ENCODE measurements at places on chromosomes 3 and 15. TPM values are rescaled to one million over a fixed set of nuclear protein-coding genes. Genes with fewer than 3 reads are reported as not detected.

DCUN1D1 gene
- 25.5 TPM for total RNA-seq

ITPKA gene
- 14.2 TPM for total RNA-seq

GOLGA6L24 gene
- 0.62 TPM for total RNA-seq

IL5RA gene
- total RNA-seq: 7.6 TPM

SYNPR gene
- not detected for total RNA-seq

MUC20 gene
- 17.9 TPM for total RNA-seq

TRPM1 gene
- 5.5 TPM for total RNA-seq

ASB14 gene
- not detected for total RNA-seq

- no peak overlapping the region for H3K4me3 ChIP-seq
- no peaks in the 10 kb centered on the region for H3K36me3 ChIP-seq
- DNase-seq: no peak
- no peaks in the 10 kb centered on the region for H3K27me3 ChIP-seq
Observed at GRCh38 chr15:62462268-62462667, 297.2 kb upstream of the C2CD4B start.

DNA sequence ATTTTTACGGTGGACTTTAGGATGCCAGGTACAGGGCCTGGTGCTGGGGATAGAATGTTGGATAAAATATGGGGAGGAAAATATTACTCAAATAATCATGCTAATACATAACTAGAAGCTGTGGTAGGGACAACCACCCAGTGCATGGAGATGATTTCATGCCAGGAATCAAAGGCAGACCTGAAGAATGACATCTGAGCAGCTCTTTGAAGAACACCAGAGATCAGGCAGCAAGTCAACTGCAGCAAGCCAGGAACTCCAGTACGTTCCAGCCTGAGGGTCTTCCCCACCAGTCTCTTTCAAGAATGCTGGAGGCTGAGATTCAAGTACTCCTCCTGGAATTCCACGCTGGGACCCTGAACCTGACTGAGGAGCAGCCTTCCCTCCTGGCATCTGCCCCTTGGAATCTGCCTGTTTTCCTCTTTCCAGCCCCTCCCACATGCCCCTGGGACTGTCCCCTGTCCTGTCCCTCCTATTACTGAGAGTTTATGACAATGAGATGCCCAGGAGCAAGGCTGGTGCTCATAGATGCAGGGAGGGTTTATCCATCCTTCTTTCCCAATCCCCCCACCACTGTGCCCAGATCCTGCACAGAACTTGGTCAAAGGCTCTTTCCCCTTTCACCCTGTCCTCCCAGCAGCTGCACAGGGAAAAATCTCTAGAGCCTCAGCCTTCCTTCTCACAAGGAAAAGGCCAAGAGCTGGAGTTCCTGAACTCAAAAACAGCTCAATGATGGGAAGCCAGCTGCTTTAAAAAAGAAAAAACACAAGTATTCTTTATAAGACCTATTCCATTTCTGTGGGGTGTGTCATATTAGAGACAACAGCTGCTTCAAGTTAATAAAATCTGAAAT lies 68.0 kb downstream of the PDZRN3 start:
- H3K4me3 ChIP-seq: no peak overlapping the region
- H3K36me3 ChIP-seq: no peaks in the 10 kb centered on the region
- H3K4me1 ChIP-seq: peaks cover 5% of the 10 kb centered on the region
- peak overlapping the region; percentile 38 for H3K27ac ChIP-seq
- no peak for DNase-seq

GRCh38 chr3:183500981-183501704 lies 54.4 kb downstream of the KLHL6 start:
- no peak overlapping the region for H3K4me3 ChIP-seq
- no peaks in the 10 kb centered on the region for H3K4me1 ChIP-seq
- no peaks in the 10 kb centered on the region for H3K27me3 ChIP-seq
- H3K27ac ChIP-seq: no peak overlapping the region
- no peak for DNase-seq
- no peaks in the 10 kb centered on the region for H3K36me3 ChIP-seq

DNA sequence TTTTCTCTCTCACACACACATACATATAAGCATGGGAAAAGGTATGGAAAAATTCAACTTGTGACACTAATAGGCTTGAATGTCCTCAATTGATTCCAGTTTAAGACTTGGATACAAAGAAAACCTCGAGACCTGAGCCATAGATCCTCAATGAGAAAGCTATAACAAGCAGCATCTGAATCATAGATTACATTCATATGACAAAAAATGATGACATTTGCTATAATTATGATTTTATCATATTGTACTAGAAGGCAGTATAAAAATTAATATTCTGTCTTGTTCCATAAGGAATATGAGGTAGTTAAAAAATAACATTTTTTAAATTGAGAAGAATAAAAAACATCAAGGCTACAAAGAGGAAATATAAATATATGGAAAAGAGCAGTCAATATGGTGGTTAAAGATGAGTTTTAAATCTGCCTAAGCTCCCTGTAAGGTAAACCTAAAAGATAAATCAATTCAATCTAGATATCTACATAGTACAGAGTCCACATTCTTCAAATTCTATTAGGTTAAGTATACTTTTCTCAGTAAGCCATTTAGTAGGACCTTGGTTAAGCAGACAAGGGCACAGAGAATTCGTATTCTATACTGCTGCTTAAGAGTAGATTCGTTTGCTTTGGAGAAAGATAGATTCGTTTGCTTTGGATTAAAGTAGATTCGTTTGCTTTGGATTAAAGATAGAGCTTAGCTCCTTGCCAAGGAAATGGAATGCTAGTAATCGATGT lies 175.7 kb downstream of the STAG1 start:
- H3K27ac ChIP-seq: no peak overlapping the region
- no peak for DNase-seq
- no peak overlapping the region for H3K4me3 ChIP-seq

DNA sequence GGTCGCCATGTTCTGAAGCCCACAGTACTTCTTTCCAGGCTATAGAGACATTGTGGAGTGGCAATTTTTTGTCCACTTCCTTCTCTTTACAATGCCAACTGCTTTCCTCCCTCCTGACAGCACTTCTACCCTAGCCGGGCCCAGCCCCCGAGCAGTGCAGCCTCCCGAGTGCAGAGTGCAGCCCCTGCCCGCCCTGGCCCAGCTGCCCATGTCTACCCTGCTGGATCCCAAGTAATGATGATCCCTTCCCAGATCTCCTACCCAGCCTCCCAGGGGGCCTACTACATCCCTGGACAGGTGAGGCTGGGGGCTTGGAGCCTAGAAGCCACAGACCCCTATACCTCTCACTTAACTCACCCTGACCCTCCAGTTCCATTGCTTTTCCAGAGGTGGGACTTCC lies 2.8 kb downstream of the EIF4G1 start:
- no peaks in the 10 kb centered on the region for H3K27me3 ChIP-seq
- no peak for DNase-seq
- peaks cover 25% of the 10 kb centered on the region for H3K4me1 ChIP-seq

GRCh38 chr3:134619884-134620445 lies 30.9 kb downstream of the KY start:
- H3K36me3 ChIP-seq: no peaks in the 10 kb centered on the region
- H3K27ac ChIP-seq: no peak overlapping the region
- no peaks in the 10 kb centered on the region for H3K4me1 ChIP-seq
- H3K27me3 ChIP-seq: no peaks in the 10 kb centered on the region
- no peak for DNase-seq
- no peak overlapping the region for H3K4me3 ChIP-seq

DNA sequence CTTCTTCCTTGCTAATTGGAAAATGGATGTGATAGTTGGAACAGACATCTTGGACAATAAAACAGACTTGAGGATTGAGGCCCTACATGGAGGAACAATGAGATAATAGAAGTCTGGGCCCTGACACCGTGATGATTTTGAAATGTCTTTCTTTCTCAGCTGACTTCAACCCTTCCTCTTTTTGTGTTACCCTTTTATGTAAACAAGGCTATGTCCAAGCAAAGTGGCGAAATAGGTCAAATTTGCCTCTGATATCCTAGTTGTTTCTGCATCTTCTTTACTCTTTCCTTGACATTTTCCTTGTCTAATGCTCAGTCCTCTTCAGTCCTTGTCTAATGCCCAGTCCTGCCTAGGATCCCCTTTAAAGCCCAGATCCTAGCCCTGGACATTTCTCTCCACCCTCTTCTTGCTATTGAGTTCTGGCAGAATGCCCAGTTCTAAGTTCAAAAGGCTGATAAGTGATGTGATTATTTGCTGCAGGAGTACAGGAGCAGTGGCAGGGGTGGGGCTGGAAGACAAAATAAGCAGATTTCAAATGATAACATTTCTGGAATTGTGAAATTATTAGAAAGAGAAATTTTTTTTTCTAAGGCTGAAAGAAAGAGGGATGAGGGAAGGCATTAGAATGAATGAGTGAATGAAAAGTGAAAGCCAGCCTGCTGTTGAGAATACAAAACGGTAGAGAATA lies 6.5 kb upstream of the VPS8 start:
- no peaks in the 10 kb centered on the region for H3K4me1 ChIP-seq
- no peak overlapping the region for H3K4me3 ChIP-seq
- no peaks in the 10 kb centered on the region for H3K27me3 ChIP-seq
- H3K36me3 ChIP-seq: no peaks in the 10 kb centered on the region
- no peak for DNase-seq

GRCh38 chr3:44065311-44066094 lies 176.2 kb upstream of the TOPAZ1 start:
- no peaks in the 10 kb centered on the region for H3K4me1 ChIP-seq
- H3K27me3 ChIP-seq: no peaks in the 10 kb centered on the region
- no peak overlapping the region for H3K27ac ChIP-seq
- no peaks in the 10 kb centered on the region for H3K36me3 ChIP-seq
- no peak overlapping the region for H3K4me3 ChIP-seq

DNA sequence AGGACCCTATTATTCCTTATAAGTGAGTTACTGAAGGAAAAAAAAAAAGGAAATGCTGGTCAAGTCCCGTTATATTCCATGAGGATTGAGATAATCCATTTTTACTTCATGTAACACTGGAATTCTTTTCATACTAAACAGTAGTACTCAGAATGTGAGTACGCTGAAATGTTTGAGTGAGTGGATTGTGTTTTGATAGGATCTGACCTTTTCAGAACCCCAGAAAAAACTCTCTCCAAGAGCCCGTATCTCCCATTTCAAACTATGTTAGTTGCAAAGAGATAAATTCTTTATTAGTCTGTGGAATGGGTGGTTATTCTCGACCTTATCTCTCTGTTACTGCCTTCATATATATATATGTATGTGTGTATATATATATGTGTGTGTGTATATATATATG lies 2.5 kb upstream of the LPP start:
- DNase-seq: no peak
- H3K4me3 ChIP-seq: no peak overlapping the region
- H3K27ac ChIP-seq: no peak overlapping the region

GRCh38 chr15:47266566-47266965 lies 450.7 kb upstream of the SEMA6D start:
- DNase-seq: no peak
- H3K36me3 ChIP-seq: no peaks in the 10 kb centered on the region
- no peak overlapping the region for H3K27ac ChIP-seq
- H3K4me1 ChIP-seq: no peaks in the 10 kb centered on the region
- H3K27me3 ChIP-seq: no peaks in the 10 kb centered on the region

DNA sequence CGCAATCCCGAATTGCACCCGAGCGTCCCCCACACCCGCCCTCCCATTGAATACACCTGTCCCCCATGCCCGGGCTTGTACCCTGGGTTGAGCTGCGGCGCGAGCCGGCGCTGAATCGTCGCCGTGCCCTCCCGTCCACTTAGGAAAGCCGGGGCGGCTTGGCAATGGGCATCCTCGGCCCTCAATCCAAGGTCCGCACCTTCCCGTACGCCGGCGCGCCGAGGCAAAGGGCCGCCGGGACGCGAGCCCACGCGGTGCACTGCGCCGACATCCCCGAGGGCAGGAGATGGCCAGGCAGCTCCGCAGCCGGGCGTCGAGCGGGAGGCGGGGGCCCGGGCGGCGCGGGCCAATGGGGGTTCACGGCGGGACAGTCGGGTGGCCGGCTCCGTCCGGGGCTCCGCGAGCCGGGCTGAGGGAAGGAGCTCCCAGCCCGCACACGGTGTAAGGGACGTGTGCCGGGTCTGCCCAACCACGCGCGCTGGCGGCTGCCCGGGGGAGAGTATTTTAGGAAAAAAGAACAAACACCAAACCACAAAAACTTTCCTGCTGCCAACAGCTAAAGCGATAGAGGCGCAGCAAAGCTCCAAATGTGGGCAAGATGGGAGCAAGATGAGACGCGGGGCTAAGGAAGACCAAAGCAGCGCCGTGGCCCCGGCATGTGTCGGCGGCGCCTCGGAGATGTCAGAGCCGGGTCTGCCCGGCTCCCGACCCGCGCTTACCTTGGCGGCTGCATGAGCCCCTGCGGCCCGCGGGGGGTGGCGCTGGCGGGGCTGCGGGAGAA lies 621 bp downstream of the RGMA start:
- H3K4me1 ChIP-seq: no peaks in the 10 kb centered on the region
- H3K36me3 ChIP-seq: no peaks in the 10 kb centered on the region
- H3K4me3 ChIP-seq: peak overlapping the region; percentile 50
- H3K27me3 ChIP-seq: no peaks in the 10 kb centered on the region
- no peak for DNase-seq
- H3K27ac ChIP-seq: peak overlapping the region; percentile 53

DNA sequence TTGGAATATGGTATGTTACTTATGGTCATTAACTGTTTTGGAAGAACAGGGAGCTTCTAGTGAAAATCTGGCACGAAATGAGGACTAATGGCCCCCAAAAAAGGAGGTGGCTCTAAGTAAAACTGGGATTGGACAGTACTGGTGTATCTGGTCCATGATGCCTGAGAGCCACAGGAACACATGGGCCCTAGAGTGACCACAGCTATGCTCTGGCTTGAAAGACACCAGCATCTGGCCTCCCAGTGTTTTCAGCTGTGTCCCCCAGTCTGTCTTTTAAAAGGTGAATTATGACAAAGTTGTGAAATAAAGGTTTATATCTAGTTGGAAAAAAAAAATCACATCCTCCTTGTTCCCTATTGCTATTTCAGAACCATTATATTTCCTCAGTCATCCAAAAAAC lies 64.5 kb downstream of the GSK3B start:
- H3K27ac ChIP-seq: no peak overlapping the region
- H3K36me3 ChIP-seq: no peaks in the 10 kb centered on the region
- H3K4me1 ChIP-seq: no peaks in the 10 kb centered on the region
- no peaks in the 10 kb centered on the region for H3K27me3 ChIP-seq

DNA sequence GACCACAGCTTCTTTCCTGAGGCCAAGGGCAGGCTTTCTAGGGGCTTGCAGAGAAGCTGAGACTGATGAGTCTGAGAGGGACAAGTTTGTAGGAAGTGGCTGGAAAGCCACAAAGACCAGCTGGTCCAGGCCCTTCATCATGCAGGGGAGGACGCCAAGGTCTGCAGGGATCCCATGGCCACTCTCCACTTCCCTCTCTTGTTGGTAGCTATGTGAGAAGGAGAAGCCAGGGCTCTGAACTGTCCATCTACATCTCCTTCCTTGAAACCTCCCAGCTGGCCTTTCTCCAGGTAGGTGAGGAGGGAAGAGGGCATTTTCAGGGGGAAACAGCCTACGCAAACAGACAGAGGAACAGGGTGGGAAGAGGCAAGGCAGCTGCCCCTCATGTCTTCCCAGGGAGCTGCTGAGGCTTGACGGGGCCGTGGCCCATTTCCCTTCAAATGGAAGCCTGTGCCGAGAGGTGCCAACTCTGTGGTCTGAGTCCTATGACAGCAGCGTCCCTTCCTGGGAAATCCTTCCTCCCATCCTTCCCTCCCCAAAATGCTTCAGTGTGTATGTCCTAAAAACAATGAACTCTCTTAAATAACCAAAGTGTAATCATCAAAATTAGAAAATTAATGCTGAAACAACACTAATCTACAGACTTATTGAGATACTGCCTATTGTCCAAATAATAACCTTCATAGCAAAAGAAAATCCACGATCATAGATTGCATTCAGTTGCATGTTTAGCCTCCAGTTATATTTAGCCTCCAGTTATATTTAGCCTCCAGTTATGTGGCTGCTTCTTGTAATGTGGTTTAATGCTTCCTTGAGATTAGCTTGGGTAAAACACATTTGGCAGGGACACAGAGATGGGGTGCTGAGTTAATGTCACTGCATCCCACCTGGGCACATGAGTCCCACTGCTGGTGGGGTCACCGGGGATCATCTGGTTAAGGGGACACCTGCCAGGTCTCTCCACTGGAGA lies 36.0 kb downstream of the GNB5 start:
- no peak overlapping the region for H3K4me3 ChIP-seq
- no peak for DNase-seq
- H3K27me3 ChIP-seq: no peaks in the 10 kb centered on the region
- no peak overlapping the region for H3K27ac ChIP-seq

Data from prostate gland (tissue), 2 donors.